ENCODE measurements at places on chromosomes 7 and 10.
A peak's percentile ranks its signal among the peaks of the same experiment; 100 is the strongest.

DNA sequence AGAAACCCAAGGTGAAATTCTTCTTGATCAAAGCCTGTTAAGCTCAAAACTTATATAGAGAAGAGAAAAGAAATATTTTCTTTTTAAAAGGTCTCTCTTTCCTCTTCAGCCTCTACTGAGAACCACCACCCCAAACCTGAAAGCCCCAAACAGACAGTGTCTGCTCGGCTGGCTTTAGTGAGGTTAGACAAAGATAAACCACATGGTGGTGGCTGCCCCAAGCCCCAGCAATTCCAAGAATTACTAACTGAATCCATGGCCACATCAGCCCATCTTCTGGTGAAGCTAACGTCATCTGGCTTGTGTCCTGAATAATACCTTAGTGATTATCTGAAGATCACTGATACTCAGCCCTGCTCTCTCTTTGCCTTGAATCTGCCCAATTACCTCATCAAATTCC, 275.0 kb downstream of the ELMO1 start:
- DNase-seq = no peak

GRCh38 chr7:4759211-4759610, 16.2 kb upstream of the AP5Z1 start:
- no peak for DNase-seq

DNA sequence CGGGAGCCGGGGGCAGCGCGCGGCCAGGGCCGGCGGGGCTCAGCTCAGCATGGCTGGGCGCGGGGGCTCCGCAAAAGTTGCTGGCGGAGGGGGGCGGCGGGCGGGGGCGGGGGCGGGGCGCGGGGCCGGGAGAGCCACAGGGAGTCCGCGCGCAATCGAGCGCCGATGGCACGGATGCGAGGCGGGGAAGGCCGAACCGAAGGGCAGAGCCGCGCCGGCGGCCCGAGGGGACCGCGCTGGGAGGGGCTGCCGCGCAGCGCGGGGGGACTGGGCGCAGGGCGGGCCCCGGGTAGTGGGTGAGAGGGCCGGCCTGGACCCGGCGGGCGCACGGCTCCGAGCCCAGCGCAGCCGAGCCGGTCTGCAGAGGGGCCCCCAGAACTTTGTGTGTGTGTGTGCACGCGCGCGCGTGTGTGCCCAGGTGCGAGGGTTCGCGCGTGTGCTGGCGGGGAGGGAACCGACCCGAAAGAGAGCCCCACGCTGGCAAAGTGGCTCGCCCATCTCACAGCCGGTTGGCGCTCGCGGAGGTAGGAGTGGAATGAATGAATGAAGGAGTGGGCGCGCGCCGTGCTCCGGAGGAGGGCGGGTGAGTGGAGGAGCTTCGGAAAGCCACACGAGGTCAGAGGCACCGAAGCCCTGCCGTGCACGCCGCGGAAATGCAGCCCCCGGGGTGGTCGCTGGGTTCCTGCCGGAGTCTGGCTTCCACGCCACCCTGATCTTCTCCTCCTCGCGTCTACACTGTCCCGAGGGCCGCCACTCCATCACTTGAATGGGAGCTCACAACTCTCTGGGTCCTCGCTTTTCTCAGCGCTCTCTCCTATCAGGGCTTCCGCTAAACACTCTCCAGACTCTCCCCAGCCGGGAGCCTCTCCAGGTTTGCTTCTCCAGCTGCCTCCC, at the start of gene HIPK2:
HIPK2 (minus strand) TSS at position 51 of the 894 bp plus-strand sequence. CDS start 375 bp downstream, outside the sequence.
- DNase-seq = peak; percentile 89

DNA sequence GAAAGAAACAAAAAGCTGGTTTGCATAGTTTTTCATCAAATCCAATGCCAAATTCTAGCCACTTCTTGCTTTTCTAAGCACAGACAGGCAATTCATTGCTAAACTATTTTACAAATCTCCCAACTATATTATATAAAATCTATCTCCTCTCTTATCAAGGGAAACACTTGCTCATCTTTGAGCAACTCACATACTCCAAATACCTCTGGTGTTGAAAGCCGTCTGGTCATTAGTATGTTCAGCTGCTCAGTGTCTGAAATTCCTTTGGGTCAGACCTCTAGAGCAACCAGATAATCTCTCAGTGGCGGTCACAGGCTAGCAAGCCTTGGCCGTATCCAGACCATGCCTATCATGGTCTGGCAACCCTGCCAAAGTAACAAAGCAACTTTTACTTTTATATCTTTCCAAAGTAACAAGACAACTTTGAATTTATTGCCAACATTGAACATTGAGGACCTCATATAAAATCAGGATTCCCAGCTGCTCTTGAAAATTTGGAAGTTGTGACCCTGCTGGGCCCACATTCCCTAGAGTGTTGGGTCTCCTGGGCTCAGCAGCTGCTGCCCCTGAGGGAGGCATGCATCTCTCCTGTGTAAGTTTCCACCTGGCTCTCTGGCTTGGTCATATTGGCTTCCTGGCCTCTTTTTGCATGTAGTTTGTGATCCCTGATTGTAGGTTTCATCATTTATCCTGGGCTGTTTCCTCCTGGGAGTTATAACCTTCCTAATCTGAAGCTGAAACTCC, 56.8 kb upstream of the LANCL2 start:
- DNase-seq = no peak

DNA sequence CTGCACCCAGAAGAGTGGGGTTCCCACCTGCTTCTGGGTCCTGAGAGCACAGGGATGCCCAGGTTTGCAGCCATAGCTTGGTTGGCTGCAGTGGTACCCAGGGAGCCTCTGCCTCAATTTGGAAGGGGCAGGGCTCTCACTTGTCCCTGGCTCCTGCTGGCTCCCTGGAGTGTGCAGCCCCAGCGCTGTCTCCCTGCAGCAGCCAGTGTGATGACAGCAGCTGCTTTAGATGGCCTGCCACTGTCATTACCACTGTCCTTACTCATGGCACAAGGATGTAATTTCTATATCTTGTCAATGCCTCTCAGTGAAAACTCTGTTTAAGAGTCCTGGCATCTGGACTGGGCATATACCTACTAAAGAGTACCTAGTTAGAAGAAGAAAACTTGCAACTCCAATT, 250.9 kb downstream of the KIF20B start:
- no peak for DNase-seq

- no peak for DNase-seq
These were observed 103.1 kb downstream of the INHBA start for GRCh38 chr7:41599760-41600159.

DNA sequence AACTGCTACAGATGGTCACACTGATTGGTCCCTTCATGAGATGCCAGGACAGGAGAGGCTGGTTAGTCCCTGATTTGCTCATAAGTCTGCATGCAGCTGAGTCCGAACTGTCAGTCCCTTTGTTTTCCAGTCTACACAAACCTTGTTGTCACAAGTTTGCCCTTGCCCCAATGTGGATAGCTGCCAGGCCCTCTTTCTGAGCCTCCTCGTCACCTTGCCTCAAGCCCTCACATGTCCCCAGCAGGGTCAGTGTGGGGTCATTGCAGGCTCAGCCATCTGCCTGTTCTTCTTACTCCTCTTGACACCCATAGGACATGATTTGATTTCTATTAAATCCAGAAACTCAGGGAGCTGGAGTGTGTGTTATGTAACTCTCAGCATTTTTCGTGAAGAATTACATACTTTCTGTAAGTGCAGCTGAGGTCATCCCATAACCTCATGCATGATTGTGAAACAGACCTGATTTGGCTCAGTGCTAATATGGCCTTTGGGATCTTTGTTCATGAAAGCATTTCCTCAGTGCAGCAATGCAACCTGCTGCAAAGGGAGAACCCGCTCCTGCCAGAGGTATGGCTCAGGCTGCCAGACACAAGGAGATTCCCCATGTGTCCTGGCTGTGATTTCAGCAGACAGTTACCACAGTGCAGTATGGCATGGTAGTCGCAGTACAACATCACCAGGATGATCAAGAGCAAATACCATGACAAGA, 70.0 kb upstream of the ZMIZ2 start:
- peak; percentile 28 for DNase-seq

DNA sequence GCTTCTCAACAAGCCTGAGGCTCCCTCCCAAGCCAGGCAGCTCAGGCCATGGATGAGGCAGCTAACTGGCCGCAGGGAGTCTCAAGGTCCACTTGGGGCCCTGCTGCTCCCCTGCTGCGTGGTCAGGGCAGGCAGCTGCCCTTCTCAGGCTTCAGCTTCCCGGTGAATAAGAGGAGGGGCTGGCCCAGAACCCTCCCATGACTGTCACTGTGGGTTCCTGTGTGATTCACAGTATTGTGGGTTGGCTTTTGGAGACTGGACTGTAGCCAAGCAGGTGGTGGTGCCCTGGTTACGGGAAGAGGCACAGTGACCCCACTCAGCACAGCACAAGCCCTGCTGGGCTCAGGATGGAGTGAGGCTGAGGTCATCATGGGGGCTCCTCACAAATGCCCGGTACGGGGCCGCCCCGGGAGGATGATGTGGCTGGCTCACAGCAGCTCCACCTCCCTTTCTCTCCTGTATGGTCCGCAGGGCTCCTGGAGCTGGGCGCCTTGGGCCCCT, 189.8 kb downstream of the HECW1 start:
- DNase-seq = no peak

DNA sequence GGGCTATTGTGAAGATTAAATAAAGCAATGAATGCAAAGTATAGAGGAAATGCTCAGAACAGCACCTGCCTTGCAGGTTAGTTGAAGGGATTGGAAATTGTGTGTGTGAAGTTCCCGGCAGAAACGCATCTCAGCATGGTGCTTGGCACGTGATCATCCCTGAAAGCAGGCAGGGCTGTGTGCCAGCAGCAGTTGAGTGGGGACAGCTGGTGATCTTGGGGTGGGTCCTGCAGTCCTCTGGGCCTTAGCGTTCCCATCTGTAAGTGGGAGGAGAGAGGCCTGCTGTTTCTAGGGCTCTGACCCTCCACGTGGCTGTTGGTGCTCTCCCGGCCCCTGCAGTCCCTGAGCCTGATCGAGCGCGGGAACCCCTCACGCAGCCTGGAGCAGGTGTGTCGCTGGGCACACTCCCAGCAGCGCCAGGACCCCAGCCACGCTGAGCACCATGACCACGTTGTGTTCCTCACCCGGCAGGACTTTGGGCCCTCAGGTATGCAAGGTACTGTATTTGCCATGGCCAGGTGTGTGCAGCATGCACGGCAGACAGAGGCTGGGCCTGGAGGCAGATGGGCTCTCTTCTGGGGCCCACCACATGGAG, 55.3 kb downstream of the TBATA start:
- no peak for DNase-seq

GRCh38 chr7:76408121-76408560, 1.4 kb downstream of the SSC4D start:
- DNase-seq = no peak
